ENCODE measurements at places on chromosomes 2 and 18.

- DNase-seq = no peak
Observed at GRCh38 chr2:215479121-215479520, 43.3 kb upstream of the FN1 start.

DNA sequence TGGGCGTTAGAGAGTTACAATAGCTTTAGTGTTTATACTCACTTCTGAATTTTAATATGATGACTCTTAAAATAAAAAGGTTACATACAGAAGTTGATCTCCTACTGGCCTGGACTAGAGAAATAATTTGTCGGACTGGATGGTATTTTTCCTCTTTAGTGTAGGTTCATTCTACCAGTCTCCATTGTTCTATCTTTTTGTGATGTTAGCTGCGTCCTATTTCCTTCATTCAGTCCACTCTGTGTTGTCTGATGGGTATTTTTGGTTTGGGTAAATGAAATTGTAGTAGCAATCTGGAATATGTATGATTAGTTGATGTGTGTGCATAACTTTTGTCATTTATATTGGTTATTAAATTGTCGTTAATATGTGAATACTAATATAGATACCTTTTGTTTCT is 5.3 kb downstream of the DDX1 start:
- no peak for DNase-seq

- DNase-seq = peak; percentile 71
Observed at GRCh38 chr2:43169987-43170386, 56.4 kb downstream of the ZFP36L2 start.

GRCh38 chr2:70647873-70648481 is 94.4 kb upstream of the TGFA start:
- peak; percentile 85 for DNase-seq

DNA sequence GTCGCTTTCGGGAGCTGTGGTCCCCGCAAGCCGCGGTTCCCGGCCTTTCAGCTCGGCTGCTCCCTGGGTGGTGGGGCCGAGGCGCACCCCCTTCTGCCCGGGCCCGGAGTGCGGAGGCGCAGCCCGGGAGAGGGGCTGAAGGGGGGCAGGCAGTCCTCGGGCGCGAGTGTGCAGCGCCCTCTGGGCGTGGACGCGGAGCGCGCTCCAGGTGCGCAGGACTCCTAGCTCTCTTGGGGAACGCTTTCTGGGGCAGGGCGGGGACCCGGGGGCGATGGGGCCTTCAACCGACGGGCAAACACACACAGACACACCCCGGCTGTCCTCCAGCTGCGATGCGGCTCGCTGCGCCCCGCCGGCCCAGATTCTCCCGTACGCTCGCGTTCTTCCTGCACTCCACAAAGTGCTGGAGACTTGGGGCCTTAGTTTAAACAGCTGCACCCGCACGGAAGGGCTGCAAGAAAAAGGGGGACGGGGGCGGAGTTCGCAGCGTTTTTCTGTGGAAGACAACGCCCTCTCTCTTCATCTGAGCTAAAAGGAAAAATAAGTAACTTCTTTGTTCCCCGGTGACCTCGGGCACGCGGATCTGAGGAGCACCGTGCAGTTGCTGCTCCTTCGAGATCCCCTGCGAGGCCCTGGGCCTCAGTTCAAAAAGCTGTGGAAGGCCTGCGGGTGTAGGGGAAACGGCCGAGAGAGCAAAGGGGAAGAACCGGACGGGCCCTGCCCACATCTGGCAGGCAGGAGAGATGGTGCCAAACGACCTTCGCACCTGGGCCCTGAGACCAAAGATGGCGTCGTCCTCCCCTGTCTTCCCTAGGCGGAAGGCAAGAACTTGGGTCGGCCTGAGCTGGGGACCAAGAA is 593 bp upstream of the SDC1 start:
- DNase-seq = peak; percentile 93

- no peak for DNase-seq
Observed at GRCh38 chr18:67376372-67376771, 140.1 kb downstream of the DSEL start.

- no peak for DNase-seq
Observed at GRCh38 chr2:75416420-75417342, 144.1 kb downstream of the EVA1A start.

DNA sequence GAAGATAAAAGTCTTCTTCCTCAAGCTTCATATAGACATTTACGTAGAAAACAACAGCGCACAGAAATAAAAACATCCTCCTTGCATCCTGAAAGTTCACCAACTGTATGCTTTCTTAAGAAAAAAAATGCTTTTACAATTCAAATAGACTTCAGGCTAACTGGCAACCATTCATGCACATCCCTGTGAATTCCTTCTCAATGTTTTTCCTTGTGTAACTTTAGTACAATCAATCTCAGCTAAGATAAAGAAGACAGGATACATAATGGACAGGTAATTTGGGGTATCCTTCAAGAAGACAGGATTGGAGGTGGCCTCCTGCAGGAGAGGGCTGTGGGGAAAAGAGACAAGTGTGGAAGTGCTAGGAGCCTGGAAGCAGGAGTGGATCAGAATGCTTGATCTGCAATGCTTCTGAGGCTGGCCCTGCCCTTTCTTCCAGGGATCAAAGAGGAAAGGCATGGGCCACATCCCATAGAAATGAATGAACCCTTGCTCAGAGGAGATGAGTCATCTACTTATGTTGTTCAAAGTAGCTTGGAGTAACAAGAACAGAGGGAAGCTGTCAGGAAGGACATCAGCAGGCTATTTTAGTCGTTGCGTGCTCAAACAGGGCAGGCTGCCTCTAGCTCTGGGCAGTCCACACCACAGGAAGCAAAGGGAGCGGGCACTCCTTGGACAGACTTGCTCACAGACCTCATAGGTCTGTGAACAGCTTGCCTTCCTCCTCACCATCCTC is 126.6 kb downstream of the TMEM131 start:
- DNase-seq = no peak

DNA sequence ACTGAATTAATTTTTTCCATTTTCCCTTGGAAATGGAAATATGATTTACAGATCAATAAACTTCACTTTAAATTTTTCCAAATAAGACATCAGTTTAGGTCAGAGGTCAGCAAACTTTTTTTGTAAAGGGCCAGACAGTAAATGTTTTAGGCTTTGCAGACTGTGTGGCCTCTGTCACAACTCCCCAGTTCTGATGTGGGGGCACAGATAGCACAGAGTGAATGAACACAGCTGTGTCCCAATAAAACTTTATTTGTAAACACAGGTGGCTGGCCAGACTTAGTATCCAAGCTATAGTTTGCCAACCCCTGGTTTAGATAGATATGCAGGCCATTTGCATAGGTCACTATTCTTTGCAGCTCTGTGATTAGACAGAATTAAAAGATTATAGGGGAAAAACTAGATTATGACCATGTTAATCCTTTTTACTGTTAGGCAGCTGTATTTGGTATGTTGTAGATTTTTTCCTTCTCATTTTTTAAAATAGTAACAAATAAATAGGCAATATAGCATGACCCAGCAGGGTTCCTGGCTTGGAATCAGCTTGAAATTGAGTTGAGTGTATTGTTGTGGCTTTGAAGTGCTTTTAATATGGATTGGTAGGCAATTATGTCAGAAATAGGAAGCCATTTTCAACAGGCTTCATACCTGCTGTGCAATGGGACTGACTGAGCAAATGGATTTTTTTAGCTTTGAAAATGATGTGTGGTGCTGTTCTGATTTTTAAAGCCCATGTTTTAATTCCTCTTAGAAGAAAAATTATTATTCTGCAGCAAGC is 59.7 kb downstream of the WDSUB1 start:
- no peak for DNase-seq

DNA sequence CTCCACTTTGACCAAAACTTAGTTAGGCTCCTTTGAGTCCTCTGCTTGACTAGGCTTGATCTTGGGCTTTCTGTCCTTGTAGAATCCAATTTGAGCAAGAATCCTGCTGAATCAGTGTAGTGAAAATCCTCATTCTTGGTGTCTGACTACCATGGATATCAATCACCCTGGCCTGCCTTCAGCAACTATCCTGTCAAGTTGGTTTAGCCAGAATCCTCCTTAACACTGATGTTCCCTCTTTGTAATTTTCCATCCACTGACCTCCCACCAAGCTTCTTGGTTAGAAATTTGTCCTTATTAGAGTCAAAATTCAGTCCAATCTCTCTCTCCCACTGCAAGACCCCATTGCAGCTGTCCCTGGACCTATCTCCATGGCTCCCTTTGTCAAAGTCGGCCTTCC is 494 bp upstream of the RBM45 start:
- DNase-seq = no peak

- DNase-seq = no peak
Observed at GRCh38 chr2:105780606-105781005, 35.9 kb downstream of the NCK2 start.

GRCh38 chr18:64650068-64650467 is 501.2 kb upstream of the LINC00305 start:
- no peak for DNase-seq

GRCh38 chr2:246489-247144 is 17.2 kb downstream of the SH3YL1 start:
- peak; percentile 44 for DNase-seq

- DNase-seq = no peak
Observed at GRCh38 chr18:21270453-21270852, 28.4 kb downstream of the GREB1L start.

DNA sequence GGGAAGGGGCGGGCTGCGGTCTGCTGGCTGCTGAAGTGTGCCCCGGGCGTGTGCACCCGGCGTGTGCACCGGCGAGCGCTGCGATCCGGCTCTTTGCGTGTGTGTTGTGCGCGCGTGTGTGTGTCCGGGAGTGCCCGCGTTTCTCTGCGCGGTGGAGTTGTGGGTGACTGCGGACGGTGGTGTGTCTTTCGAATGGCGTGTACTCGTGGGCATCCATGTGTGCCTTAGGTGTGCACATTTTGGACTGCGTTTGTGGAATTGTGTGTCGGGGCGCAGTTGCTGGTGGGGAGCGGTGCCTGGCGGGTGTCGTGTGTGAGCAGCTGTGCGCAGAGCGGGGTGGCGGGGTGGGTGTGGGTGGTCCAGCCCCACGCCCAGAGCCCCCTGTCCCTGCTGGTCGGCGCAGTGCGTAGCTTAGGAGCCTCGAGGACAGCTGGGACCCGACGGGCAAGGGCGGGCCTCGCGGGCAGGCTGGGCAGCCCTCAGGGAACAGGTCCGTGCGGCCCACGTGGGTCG is 533 bp downstream of the HPCAL1 start:
- DNase-seq = no peak

- no peak for DNase-seq
Observed at GRCh38 chr18:49739275-49739674, 74.1 kb downstream of the ACAA2 start.

GRCh38 chr2:196131384-196131937 is 39.9 kb downstream of the STK17B start:
- peak; percentile 65 for DNase-seq

GRCh38 chr2:6069381-6069780 is 377.2 kb downstream of the SOX11 start:
- DNase-seq = peak; percentile 49

DNA sequence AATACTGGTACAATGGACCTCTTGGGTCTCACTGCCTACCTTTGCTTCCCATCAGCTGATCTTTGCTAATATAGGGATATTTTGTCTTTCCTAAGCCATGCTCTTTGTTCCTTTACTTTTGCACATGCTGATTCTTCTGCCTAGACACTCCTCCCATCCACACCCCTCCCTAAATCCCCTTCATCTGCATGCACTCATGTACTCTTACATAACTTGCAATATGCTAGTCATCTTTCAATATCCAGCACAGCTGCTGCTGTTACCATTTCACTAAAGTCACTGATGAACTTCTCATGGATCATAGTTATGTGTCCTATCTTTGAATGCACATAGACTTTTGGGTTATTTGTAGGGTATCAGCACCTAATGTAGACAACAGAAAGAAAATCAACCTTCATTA is 18.5 kb upstream of the DTNA start:
- no peak for DNase-seq

GRCh38 chr2:39772812-39773152 is 6.3 kb downstream of the THUMPD2 start:
- DNase-seq = no peak

GRCh38 chr18:3703732-3704176 is 253.8 kb downstream of the TGIF1 start:
- DNase-seq = peak; percentile 54

GRCh38 chr2:64036034-64036705 is 16.9 kb upstream of the VPS54 start:
- DNase-seq = no peak

- no peak for DNase-seq
Observed at GRCh38 chr2:214706986-214707385, 102.5 kb downstream of the BARD1 start.

Data from WERI-Rb-1 (cell line).